Gastroesophageal sphincter (tissue), 4 donors: ENCODE measurements at places on chromosomes 11 and 22.

GRCh38 chr11:2446590-2447252 is 1.9 kb downstream of the KCNQ1 start:
- ATAC-seq = no peak

DNA sequence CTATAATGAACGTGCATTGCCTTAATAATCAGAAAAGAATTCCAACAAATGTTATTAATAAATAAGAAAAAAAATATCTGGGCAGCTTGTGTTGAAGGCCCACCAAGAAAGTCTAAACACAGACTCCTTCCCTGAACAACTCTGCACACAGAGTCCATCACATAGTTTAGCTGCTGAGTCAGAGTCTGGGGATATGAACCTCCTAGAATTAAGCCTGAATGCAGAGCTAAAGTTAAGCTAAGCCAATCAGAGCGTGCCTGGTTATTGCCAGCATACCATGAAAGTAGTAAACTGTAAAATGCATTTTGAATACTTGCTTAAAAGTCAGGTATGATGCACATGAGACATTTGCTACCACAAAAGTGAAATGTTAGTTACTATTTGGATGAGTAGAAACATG is 25.6 kb upstream of the TENM4 start:
- no peak for ATAC-seq

DNA sequence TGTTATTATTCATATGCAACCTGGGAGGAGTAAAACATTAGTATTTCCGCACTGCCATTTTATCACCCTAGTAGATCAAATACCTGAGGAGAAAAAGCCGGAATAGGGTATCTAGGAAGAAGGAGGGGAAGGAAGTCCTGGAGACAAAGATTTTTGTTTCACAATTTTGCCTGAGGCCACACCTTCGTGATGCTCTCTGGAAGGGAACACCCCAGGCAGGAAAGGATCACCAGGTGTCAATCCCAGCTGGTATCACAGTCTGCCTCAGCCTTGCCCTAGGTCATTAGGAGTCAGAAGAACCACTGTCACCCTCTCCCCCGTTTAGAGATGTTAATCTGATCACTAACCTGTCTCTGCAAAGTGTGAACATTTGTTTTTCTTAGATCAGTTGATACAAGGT is 35.4 kb upstream of the IGSF9B start:
- no peak for ATAC-seq

- no peak for ATAC-seq
Observed at GRCh38 chr11:134025082-134025429, 43.8 kb upstream of the JAM3 start.

- no peak for ATAC-seq
Observed at GRCh38 chr11:108319541-108320145, 96.8 kb downstream of the ATM start.

- ATAC-seq = no peak
Observed at GRCh38 chr22:25777870-25778269, 35.9 kb downstream of the MYO18B start.

DNA sequence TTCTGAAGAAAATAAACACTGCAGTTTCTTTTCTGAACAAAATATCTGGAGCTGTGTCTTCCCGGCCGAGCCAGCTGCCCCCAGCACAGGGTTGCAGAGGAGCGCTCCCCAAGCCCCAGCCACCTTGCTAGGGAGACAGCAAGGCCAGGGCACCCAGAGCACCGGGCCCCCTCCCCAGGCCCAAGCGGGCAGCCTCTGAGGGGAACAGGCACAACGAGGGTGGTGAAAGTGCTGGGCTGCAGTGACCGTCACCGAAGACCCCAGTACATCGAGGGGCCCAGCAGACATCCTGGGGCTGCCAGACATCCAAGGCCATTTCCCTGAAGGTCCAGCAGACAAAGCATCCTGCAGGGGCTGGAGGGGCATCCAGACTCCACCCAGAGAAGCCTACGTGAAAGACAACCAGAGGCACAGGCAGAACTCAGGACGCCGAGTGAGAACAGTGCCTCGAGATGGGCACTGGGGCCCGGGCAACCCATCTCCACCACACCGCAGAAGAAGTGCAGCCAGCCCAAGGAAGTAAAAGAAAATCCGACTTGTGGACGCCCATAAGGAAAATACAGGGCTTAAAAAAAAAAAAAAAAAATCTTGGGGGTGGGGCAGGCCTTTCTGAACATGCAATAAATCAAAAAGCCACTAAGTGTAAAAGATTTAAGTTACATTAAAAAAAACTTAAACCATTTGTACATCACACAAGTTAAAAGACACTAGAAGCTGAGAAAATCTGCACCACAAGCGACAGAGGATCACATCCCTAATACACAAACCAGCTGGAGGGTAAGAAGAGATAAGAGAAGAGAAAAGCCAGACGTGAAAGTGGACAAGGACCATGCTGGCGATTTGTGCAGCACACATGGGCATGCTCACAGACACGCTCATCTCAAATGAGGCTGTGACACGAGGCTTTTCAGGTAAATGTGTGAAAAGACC is 36.0 kb upstream of the COMT start:
- no peak for ATAC-seq

GRCh38 chr11:130003717-130004001 is 1.0 kb upstream of the PRDM10 start:
- no peak for ATAC-seq

GRCh38 chr11:119978696-119979095 is 159.2 kb downstream of the TRIM29 start:
- no peak for ATAC-seq

GRCh38 chr22:48889209-48889830 is 938.4 kb downstream of the BRD1 start:
- no peak for ATAC-seq

DNA sequence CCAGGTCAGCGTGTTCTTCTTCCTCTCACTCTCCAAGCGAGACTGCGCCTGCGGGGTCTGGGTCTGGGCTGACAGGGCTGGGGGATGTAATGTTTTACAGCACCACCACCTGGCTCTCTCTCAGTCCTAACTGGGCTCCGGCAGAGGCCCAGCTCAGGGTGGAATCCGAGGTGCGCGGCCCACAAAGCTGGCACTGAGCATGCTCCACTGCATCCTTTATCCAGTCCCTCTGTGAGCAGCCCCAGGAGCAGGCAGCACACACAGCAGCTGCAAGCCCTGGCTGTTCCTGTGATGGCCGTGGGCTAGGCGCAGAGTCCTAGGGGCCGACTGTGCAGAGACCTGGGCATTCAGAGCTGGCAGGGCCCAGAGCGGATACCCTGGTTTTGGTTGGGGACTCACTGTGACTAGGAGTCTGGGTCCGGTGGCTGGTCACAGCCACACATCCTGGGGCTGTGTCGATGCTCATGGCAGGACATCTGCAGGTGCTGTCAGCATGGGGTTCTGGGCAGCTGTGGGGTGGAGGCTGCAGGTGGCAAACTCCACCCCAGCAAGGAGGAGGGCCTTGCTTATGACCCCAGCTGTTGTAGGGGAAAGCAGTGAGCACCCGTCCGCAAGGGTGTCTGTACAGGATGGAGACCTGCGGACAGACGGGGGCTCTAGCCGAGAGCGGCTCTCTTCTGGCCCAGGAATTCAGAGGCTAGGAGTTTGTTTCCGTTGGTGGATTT is 4.0 kb downstream of the LRRC75B start:
- ATAC-seq = no peak

DNA sequence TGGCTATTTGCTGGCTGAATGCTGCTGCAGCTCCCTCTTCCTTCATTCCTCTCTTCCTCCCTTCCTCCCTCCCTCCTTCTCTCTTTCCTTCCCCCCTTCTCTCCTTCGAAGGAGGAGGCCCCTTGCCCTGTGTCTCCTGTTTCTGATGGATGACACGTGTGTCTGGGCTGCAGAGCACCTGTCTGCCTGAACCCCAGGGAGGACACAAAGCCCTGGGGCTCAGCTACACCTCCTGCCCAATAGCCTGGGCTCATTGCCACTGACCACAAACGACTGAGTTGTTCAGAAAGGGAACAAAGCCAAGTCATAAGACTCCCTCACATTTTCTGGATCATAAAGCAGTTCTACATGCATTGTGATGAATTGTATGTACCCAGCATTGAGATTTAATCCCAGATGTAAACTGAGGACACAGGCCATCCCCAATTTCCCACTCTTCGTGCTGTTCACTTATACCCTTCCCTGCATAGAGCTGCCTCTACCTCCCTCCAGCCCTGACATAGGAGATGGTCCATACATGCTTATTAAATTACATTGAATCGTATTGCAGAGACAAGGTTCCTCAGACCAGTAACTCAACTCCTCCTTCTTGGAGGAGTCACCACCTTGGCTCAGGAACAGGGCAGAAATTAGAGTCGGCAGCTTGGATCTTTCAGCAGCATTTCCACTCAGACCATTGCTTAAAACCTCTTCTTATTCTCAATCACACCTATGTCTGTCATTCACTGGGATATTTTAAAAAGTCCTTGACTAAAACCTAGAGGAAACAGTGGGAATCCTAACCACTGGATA is 1.2 kb downstream of the CSRP3 start:
- no peak for ATAC-seq

DNA sequence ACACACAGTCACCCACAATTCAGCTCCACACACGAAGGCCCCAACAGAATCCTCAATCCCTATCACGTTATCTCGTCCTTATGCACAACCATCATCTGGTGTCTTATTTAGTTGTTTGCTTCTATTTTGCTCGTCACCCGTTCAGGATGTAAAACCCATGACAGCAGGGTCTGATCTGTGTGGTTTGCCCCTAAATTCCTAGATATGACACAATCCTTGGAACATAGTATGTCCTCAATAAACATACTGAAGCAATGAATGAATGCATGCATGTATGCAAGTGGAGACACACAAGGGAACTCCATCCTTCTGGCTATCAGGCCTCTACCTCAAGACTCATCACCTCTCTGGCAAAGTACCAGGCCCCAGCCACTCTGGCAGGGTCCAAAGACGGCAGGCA is 20.2 kb downstream of the STARD10 start:
- ATAC-seq = no peak

GRCh38 chr22:17910561-17911311 is 113.6 kb downstream of the MICAL3 start:
- peak; percentile 92 for ATAC-seq

GRCh38 chr11:2673250-2673610 is 26.6 kb downstream of the KCNQ1OT1 start:
- ATAC-seq = no peak

GRCh38 chr22:42651134-42651533 is 1.9 kb upstream of the CYB5R3 start:
- no peak for ATAC-seq

- ATAC-seq = no peak
Observed at GRCh38 chr11:1303126-1303821, 6.2 kb downstream of the TOLLIP start.

DNA sequence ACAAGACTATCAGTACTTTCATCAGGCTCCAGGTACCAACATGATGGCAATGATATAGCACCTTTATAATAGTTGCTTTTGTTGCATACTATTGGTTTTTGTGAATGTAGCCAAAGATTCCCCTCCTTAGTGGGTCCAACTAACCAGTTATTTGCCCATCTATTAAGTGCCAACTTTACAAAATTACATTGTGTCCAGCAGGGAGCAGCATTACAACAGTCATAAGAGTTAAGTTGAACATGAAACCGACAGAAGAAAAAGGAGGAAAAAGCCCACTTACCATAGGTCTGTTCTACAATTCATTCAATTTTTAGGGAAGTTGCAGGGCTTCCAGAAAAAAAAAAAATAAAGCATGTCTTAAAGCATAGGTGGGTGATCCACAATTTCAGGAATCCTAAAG is 21.6 kb downstream of the IMMP1L start:
- ATAC-seq = no peak

GRCh38 chr11:124875401-124875800 is 10.2 kb downstream of the ROBO3 start:
- no peak for ATAC-seq

- ATAC-seq = no peak
Observed at GRCh38 chr11:18775492-18776292, 15.9 kb downstream of the PTPN5 start.

- no peak for ATAC-seq
Observed at GRCh38 chr11:77658213-77659013, 20.8 kb upstream of the CLNS1A start.

DNA sequence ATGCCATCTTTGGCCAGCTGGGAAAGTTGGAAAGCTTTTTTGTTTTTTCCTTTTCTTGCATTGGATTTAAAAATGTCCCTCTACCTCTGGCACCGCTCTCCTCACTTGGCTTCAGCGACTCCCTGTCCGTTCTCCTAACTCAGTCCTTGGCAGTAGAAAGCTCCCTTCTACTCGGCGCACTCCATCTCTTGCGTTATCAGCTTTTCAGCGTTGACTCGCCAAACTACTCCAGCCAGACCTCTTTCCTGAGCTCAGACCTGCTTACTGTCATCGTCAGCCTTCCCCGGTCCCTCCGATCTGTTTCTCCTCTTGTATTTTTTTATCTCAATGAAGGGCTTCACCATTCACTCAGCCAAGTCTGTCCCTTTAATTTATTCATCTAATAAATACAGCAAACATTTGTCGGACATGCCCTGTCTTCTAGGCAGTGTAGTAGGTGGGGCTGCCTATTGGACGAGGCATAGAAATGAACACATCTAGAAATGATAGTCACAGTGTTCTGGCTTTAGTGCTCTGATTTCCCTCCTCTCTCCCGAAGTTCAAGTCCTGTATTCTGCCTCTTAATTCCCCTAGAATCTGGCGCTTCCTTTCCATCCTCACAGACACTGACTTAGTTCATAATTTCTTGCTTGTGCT is 839 bp downstream of the CEP164 start:
- ATAC-seq = peak; percentile 48

- no peak for ATAC-seq
Observed at GRCh38 chr11:1237128-1237580, 14.3 kb downstream of the MUC5B start.

DNA sequence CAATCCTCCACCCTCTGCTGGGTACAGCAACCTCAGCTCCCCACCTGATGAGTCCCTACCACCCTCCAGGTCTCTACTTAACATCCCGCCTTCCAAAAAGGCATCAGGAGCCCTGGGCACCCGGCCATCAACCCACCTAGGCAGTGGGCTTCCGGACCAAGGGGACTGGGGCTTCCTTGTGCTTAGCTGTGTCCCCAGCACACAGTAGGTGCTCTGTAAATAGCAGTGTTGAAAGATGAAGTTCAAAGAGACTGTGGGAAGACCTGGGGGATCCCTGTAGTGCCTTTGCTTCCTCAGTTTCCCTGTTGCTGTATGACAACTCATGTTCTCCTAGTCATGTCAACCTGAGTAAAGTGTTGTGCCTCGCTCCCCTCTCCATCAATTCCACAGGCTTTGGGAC is 21.0 kb downstream of the VWCE start:
- no peak for ATAC-seq

DNA sequence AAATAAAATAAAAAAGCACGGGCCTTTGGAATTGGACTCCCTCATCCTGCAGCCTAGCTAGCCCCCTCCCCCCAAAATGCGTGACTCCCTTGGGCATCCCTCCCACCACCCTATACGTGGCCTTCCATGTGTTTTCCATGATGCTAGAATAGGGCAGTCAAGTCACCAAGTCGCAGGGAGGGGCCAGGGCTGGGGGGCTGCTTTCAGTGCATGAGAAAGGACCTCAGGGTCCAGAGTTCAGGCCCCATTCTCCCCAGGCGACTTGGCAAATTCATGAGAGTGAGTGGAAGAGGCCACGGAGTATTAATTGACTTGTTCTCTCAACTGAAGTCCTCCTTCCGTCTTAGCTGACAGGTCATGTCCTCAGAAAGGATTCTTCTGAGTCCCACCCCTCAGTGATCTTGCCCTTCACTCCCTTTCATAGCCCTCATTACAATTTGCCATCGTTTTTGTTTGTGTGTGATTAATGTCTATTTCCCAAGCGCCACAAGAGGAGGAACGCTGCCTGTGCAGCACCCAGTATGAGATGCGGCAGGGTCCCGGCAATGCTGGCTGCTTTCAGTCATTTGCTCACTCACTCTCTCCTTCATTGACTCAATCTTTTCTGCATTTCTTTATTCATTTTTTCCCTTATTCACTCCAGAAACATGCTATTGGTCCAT is 17.4 kb downstream of the LRRC32 start:
- peak; percentile 2 for ATAC-seq

- peak; percentile 70 for ATAC-seq
Observed at GRCh38 chr22:28329186-28330073, 350.2 kb downstream of the TTC28 start.
